Mesothelial cell of epicardium (in vitro differentiated cells): ENCODE measurements at places on chromosomes 6 and 20. TPM values are rescaled to one million over a fixed set of nuclear protein-coding genes. Genes with fewer than 3 reads are reported as not detected.
A peak's percentile ranks its signal among the peaks of the same experiment; 100 is the strongest.

- peaks cover 3% of the 10 kb centered on the region for H3K36me3 ChIP-seq
- peaks cover 24% of the 10 kb centered on the region for H3K4me1 ChIP-seq
- no peak overlapping the region for H3K4me3 ChIP-seq
- no peak for DNase-seq
- peak overlapping the region; percentile 64 for H3K27ac ChIP-seq
- no peaks in the 10 kb centered on the region for H3K27me3 ChIP-seq
Observed at GRCh38 chr20:62822788-62823651, 6.2 kb downstream of the COL9A3 start.

The CEP85L gene
- 20.6 to 23.5 TPM (median 23.1 TPM) in 3 replicates for total RNA-seq

The NUS1 gene
- 30.2 to 31.3 TPM (median 30.3 TPM) in 3 replicates for total RNA-seq

- H3K27ac ChIP-seq, result no peak overlapping the region
- H3K36me3 ChIP-seq, result no peaks in the 10 kb centered on the region
- peaks cover 31% of the 10 kb centered on the region for H3K4me1 ChIP-seq
- no peak overlapping the region for H3K4me3 ChIP-seq
- DNase-seq, result no peak
Observed at GRCh38 chr20:40691566-40692239, 2.7 kb upstream of the MAFB start.

DNA sequence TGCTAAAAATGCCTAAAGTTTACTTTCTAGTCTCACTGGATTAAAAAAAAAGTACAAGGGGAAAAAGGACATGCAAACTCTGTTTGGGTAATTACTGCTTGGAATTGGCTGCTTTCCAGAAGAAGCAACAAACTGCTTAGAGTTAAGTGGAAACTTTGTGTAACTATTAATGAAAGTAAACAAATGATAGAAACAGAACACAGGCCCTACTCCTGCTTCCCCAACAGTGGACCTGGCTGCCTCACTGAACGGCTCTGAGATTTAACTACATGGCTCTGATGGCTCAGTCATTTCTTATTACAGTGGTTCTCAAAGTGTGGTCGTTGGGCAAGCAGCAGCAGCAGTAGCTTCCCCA is 108.5 kb downstream of the MAN1A1 start:
- H3K36me3 ChIP-seq, result peaks cover 12% of the 10 kb centered on the region
- DNase-seq, result no peak
- no peaks in the 10 kb centered on the region for H3K27me3 ChIP-seq
- H3K4me3 ChIP-seq, result no peak overlapping the region

DNA sequence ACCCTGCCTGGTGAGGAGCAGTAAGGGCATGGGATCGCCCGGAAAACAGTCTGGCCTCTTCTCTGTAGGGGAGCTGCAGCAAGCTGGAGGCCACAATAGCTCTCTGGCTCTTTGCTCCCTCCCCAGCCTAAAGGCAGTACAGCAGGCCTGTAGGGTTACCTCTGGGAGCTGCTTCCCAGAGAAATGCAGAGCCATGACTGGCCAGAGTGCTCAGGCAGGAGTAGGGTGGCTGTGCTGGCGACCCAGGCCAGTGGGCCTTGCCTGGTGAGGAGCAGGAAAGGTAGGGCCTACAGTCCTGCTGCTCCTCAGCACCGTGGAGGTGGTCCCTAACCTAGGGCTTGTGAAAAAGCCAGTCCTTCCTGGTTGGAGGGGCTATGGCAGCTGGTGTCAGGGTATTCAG is 129.9 kb upstream of the CHD6 start:
- H3K27ac ChIP-seq, result no peak overlapping the region
- H3K4me3 ChIP-seq, result no peak overlapping the region
- H3K27me3 ChIP-seq, result peaks cover 40% of the 10 kb centered on the region

GRCh38 chr20:58706975-58707681 is 14.5 kb downstream of the NPEPL1 start:
- H3K36me3 ChIP-seq, result peaks cover 35% of the 10 kb centered on the region
- no peaks in the 10 kb centered on the region for H3K4me1 ChIP-seq
- no peak overlapping the region for H3K27ac ChIP-seq
- DNase-seq, result peak; percentile 19
- no peaks in the 10 kb centered on the region for H3K27me3 ChIP-seq
- H3K4me3 ChIP-seq, result no peak overlapping the region

The MCCD1 gene
- total RNA-seq, result not detected in 3 replicates

GRCh38 chr6:3088446-3088845 is 20.2 kb downstream of the RIPK1 start:
- H3K27ac ChIP-seq, result peak overlapping the region; percentile 67
- peaks cover 59% of the 10 kb centered on the region for H3K36me3 ChIP-seq
- no peak overlapping the region for H3K4me3 ChIP-seq
- DNase-seq, result no peak
- no peaks in the 10 kb centered on the region for H3K27me3 ChIP-seq

The FAM50B gene
- total RNA-seq, result 7.0 to 7.9 TPM (median 7.1 TPM) in 3 replicates

- no peak overlapping the region for H3K4me3 ChIP-seq
- no peak for DNase-seq
- H3K4me1 ChIP-seq, result peaks cover 22% of the 10 kb centered on the region
- no peaks in the 10 kb centered on the region for H3K36me3 ChIP-seq
- H3K27me3 ChIP-seq, result no peaks in the 10 kb centered on the region
- H3K27ac ChIP-seq, result no peak overlapping the region
Observed at GRCh38 chr6:138400326-138400725, 3.7 kb upstream of the HEBP2 start.

The GPANK1 gene
- total RNA-seq, result 12.7 to 14.8 TPM (median 14.3 TPM) in 3 replicates

The PSORS1C2 gene
- not detected in 3 replicates for total RNA-seq

DNA sequence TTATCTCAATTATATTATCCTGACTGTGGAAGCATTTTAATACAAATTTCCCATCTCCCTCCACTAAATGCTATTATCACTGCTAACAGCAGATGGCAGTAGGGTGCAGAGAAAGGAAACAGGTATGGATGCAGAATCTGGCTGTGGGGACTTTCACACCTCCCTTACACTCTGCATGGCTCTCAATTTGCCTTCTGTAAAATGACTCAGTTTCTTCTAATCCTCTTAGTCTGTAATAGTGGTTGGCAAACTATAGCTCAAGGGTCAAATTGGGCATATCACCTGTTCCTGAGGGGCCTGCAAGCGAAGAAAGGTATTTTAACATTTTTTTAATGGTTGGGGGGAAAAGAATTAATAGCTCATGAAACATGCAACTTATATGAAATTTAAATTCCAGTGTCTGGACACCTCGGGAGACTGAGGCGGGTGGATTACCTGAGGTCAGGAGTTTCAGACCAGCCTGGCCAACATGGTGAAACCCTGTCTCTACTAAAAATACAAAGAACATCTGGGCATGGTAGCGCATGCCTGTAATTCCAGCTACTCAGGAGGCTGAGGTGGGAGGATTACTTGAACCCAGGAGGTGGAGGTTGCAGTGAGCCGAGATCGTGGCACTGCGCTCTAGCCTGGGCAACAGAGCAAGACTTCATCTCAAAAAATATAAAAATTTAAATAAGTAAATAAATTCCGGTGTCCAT is 83.5 kb downstream of the ZMYND8 start:
- H3K36me3 ChIP-seq, result peaks cover 32% of the 10 kb centered on the region
- no peaks in the 10 kb centered on the region for H3K27me3 ChIP-seq
- peaks cover 19% of the 10 kb centered on the region for H3K4me1 ChIP-seq

The MRAP2 gene
- 2.0 to 2.7 TPM (median 2.1 TPM) in 3 replicates for total RNA-seq

DNA sequence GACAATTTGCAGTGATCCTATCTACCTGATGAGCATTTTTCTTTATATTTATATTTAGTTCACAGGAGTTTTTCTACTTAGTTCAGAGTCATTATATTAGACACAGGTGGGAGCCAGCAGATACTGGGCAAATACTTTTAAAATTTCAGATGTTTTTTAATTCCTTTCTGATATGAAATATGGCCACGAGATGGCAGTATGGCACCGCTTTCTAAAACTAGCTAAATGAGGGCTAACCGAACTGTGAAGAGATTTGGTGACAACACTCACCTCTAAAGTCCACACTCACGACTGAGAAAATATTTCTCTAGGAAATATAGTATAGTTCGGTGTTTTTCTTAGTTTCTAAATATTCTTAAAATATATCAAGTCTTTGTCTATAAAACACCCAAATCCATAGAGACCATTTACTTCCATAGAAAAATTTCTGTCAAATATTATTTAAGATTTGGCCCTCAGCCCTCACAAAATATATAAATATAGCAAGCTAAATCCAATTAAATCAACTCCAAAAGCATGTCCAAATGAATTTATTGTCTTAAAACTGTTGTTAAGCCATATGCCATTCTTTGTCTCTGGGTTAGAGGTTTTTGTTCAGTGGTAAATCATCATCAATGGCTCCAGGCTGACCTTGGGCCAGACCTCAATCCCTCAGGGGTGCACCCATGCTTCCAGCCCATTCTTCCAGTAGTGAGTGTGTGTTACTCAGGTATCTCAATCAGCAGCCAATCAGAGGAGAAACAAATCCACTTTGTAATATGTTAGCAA is 63.6 kb downstream of the HUS1B start:
- peaks cover 18% of the 10 kb centered on the region for H3K36me3 ChIP-seq
- H3K4me3 ChIP-seq, result no peak overlapping the region
- no peaks in the 10 kb centered on the region for H3K27me3 ChIP-seq
- no peaks in the 10 kb centered on the region for H3K4me1 ChIP-seq

DNA sequence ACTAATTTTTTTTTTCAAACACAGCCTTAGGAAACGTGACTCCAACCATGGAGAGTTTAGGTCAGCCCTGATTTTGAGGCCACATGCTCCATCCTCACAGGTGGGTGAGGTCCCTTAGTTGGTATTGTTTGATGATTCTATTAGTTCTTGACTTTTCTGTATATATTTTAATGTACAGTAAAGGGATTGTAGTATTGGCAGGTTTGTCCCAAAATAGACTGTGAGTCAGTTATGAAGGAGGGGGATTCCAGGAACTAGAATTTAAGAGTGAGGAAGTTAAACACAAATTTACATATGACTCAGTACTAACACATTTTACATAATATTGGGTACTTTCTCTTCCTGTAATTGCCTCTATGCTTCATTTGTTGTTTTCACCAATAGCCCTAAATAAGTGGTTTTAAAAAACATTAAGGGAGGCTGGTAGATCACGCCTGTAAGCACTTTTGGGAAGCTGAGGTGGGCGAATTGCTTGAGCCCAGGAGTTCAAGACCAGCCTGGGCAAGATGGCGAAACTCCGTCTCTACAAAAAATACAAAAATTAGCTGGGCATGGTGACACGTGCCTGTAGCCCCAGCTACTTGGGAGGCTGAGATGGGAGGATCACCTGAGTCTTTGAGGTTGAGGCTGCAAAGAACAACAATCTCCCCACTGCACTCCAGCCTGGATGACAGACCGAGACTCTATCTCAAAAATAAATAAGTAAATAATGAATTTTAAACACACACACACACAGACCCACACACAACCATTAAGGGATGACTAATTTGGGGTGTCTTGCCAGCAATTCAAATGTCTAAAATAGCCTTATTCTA is 81.8 kb downstream of the SGK1 start:
- no peak for DNase-seq
- no peaks in the 10 kb centered on the region for H3K27me3 ChIP-seq
- H3K36me3 ChIP-seq, result no peaks in the 10 kb centered on the region
- H3K27ac ChIP-seq, result no peak overlapping the region
- H3K4me3 ChIP-seq, result no peak overlapping the region
- peaks cover 22% of the 10 kb centered on the region for H3K4me1 ChIP-seq

DNA sequence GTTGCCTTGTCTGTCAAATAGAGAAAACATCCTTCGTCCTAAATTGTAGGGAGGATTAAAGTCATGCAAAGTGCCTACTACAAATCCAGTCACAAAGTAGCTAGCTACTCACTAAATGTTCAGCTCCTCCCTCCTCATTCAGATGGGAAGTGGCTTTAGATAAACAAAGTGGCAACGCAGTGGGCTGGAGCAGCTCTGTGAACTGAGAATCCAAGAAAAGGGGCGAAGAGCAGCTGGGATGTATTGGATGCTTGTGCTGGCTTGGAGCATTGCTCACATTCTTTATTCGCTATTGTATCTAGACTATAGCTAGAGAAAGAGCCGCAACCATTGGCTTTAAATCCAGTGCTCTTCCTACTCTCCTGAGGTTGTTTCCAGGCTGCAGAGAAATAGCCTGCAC is 10.3 kb downstream of the MOG start:
- no peak overlapping the region for H3K27ac ChIP-seq
- no peak for DNase-seq
- peaks cover 28% of the 10 kb centered on the region for H3K27me3 ChIP-seq
- H3K36me3 ChIP-seq, result no peaks in the 10 kb centered on the region
- H3K4me3 ChIP-seq, result no peak overlapping the region
- H3K4me1 ChIP-seq, result peaks cover 17% of the 10 kb centered on the region

GRCh38 chr6:12151433-12151820 is 138.7 kb upstream of the EDN1 start:
- DNase-seq, result no peak
- H3K27ac ChIP-seq, result no peak overlapping the region
- H3K36me3 ChIP-seq, result peaks cover 18% of the 10 kb centered on the region
- no peaks in the 10 kb centered on the region for H3K27me3 ChIP-seq
- H3K4me3 ChIP-seq, result no peak overlapping the region

GRCh38 chr20:47318586-47319516 is 37.6 kb downstream of the ZMYND8 start:
- peak overlapping the region; percentile 47 for H3K4me3 ChIP-seq
- H3K36me3 ChIP-seq, result peaks cover 9% of the 10 kb centered on the region
- peak overlapping the region; percentile 100 for H3K27ac ChIP-seq
- DNase-seq, result no peak

- H3K27me3 ChIP-seq, result peaks cover 14% of the 10 kb centered on the region
- H3K27ac ChIP-seq, result no peak overlapping the region
- H3K36me3 ChIP-seq, result no peaks in the 10 kb centered on the region
- peaks cover 23% of the 10 kb centered on the region for H3K4me1 ChIP-seq
- DNase-seq, result no peak
Observed at GRCh38 chr6:52642368-52642767, 28.5 kb upstream of the TMEM14A start.

DNA sequence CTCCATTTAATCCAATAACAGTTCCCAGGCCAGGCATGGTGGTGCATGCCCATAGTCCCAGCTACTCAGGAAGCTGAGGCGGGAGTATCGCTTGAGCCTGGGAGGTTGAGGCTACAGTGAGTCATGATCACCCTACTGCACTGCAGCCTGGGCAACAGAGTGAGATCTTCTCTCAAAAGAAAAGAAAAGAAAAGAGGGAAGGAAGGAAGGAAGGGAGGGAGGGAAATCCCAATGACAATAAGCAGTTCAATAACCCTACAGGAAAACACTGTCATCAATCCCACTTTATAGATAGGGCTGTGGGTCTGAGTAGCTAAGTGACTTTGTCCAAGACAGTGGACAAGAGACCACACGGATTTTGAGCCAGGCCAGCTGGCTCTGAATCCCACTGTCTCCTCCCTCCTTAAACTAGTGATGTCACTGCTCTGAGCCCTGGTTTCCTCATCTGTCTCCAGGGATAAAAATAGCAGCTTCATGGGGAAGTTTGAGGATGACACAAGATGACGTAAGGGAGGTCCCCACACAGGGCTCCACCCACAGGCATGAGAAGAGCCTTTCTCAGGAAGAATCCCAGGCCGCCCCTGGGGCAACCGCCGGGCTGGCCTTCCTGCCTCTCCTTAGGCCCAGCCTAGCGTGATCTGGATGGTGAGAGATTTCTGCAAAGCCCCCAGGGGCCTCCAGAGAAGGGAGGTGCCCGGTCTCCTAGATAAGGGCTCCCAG is 7.2 kb upstream of the TRIB3 start:
- DNase-seq, result no peak
- H3K27me3 ChIP-seq, result no peaks in the 10 kb centered on the region
- H3K36me3 ChIP-seq, result no peaks in the 10 kb centered on the region
- H3K27ac ChIP-seq, result peak overlapping the region; percentile 22
